ENCODE measurements at places on chromosomes 6 and 20.

- DNase-seq, result no peak
Measured at GRCh38 chr20:32227744-32228688, 20.3 kb downstream of the POFUT1 start.

GRCh38 chr6:3442431-3443220, 14.2 kb downstream of the SLC22A23 start:
- no peak for DNase-seq

DNA sequence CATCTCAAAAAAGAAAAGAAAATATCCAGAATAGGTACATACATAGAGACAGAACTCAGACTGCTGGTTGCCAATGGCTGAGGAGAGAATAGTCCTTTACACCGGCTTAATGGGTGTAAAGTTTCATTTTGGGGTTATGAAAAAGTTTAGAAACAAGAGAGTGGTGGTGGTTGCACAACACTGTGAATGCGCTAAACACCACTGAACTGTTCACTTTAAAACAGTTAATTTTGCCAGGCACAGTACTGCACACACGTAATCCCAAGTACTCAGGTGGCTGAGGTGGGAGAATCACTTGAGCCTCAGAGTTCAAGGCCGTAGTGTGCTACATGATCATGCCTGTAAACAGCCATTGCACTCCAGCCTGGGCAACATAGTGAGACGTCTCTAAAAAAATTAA, 7.6 kb downstream of the ILRUN start:
- DNase-seq, result no peak

- DNase-seq, result no peak
Measured at GRCh38 chr6:147546501-147547368, 38.2 kb downstream of the SAMD5 start.

DNA sequence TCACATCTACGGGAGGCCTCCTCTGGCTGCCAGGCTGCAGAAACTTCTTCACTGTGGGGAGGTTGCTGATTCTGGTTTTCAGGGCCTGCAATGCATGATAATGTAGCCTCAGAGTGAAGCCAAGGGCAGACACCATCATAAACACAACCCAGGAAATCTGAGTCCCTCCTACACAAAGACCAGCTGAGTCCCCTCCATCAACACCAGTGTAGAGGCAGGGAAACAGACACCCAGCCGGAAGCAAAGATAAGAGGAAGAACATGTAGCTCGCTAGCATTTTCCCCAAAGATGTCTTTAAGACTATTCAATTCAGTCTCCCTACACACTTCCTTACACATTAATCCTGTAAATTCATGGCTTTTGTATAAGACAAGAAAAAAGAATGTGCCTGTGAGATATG, 23.6 kb downstream of the GSTA2 start:
- DNase-seq, result no peak

Measured in stimulated activated CD4-positive, alpha-beta T cell treated with anti-CD3 and anti-CD28 coated beads, Interleukin-1b, Interleukin-23, amount 100 ng/mL, for 1 hour (primary cell).